ENCODE measurements at places on chromosomes 2 and 18.

- no peak for DNase-seq
Observed at GRCh38 chr2:162929571-162929970, 91.0 kb upstream of the KCNH7 start.

- DNase-seq, result no peak
Observed at GRCh38 chr2:224058048-224058775, 19.1 kb upstream of the SERPINE2 start.

DNA sequence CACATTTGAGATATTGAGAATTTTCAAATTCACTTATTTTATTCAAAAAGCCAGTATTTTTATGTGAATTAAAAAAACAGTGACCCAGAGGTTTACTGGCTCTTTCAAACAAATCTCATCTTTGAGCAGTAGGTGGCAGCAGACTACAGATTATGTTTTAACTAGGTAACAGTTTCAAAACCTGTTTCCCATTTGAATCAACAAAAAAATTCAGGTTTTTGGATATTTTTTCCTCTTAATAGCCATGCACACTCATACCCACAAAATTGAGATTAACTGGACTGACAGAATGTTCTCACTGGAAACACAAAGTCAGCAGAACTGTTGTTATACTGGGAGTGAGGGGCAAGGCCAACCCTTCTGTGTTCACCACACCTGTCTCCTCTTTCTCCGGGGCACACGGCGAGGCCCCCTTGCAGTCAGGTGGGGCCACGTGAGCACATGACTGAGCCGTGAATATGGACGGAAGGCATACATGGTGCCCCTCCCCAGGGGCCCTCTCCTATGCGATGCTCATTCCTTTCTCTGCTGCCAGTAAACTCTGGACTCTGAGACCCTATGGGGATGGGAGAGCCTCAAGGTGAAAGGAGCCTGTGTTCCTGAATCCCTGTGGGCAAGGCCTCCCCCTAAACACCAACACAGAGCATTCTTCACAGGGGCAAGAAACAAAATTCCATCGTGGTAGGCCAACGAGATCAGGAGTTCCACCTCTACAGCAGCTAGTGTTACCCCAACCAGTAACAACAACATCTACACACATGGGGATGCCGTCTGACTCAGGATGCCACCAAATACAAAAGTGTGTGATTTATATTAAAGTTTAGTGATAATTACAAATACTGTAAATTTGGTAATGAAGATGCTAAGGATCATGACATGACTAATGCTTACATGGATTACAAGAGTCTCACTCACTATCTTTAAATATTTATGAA, 80.4 kb downstream of the LPIN2 start:
- DNase-seq, result no peak

DNA sequence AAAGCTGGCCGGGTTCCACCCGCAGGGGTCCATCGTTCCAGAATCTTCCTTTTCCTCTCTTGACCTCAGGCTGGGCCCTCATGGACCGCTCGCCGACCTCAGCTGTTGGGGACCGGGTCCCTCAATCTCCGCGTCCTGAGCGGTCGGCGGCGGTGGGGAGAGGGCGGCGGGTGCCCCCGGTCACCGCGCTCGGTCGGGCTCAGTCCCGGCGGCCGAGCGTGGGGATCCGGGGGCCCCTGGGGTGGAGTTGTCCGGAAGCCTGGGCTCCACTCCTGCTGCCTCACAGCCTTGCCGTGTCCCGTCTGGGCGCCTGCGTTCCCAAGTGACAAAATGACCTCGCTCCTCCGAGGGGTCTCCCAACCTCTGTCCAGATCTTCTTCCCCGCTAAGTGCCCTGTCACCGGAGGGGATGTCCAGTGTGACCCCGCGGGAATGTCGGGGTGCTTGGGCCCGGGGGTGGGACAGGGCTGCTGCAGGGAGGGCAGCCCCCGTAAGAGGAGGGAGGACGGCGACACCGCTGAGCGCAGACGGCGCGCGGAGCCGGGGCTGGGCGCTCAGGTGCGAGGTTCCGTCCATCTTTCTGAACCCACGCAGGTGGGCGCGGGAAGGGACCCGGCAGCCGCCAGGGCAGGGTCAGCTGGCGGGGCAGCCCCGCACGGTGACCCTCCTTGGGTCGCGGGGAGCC, 16.0 kb upstream of the E2F6 start:
- DNase-seq, result no peak

GRCh38 chr2:85834466-85834865, 54.3 kb downstream of the ST3GAL5 start:
- no peak for DNase-seq

- DNase-seq, result no peak
Observed at GRCh38 chr2:9310798-9311197, 104.2 kb downstream of the ASAP2 start.

- peak; percentile 94 for DNase-seq
Observed at GRCh38 chr2:97740590-97741182, 27.3 kb downstream of the ZAP70 start.

GRCh38 chr2:207067473-207067872, 98.3 kb downstream of the KLF7 start:
- DNase-seq, result no peak

DNA sequence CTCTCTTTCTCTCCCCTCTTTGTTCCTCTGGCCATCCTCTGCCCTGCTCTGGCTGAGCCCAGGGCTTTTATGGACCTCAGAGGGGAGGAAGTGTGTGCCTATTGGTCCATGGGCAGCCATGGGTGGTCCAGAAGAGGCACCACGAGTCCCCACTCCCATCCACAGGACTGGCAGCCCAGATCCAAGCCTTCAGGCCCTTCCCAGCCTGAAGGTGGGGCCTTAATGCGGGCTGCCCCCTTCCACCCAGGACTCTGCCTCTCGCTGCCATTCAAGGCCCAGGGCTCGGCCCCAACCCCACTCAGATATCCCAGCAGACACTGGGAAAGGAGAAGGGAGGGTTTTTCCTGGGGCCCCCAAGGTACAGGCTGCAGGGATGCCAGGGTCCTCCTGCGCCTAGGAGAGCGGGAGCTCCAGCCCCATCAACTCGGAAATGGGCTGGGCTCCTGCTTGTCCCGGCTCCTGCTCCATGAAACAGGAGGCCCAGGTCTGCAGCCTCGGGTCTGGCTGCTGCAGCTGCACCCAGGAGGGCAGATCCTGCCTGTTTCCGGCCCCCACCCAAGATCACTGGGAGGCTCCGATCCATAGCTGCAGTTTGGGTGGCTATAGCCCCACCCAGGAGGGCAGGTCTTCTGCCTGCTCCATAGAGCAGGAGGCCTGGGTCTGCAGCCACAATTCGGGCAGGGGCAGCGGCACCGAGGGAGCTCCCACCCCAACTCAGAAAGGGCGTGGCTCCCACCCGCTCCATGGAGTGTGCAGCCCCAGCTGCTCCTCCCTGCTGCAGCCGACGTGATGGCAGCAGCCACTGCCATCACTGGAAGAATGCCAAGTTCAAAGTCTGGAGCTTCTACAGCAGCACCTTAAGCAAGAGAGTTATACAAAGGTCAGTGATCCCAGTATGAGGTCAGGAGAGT, 116.6 kb upstream of the RBBP8 start:
- no peak for DNase-seq

- no peak for DNase-seq
Observed at GRCh38 chr18:36829362-36830157, 633 bp downstream of the KIAA1328 start.

- no peak for DNase-seq
Observed at GRCh38 chr2:160335441-160335840, 135.4 kb upstream of the ITGB6 start.

DNA sequence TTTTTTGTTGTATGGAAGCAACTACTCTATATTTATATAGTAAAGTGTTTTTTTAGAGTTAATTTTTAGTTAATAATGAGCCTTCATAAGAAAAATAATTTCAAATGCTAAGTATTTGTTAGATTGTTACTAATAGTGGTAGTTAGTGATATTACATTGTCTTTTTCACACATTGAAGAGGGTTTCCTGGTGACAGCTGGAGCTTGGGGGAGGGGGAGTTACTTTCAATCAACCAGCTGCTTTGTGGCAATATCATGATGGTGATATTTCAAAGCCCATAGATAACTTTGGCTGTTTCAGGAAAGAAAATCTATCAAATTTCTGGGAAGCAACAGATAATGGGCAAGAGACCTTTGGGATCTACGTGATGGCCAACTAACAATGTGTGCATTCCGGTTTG, 4.1 kb downstream of the RHBDD1 start:
- DNase-seq, result no peak

DNA sequence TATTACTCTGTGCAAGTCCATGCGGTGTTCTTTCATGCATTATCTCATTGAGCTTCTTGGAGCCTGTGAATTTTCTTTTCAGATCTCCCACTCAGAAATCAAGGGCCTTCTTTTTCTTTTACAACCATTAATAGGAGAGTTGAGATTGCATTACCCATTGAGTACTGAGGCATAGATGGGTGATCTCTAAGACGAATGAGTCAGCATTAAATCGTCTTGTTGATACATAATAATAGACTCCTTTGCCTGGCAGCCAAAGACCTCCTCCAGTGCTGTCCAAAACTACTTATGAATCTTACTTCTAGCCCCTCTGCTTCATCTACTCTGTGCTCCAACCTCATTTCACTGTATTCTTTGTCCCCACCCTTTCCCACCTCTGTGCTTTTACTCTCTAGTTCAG, 180.5 kb downstream of the AGPS start:
- no peak for DNase-seq

- DNase-seq, result no peak
Observed at GRCh38 chr18:21452276-21452780, 148.2 kb downstream of the ESCO1 start.

DNA sequence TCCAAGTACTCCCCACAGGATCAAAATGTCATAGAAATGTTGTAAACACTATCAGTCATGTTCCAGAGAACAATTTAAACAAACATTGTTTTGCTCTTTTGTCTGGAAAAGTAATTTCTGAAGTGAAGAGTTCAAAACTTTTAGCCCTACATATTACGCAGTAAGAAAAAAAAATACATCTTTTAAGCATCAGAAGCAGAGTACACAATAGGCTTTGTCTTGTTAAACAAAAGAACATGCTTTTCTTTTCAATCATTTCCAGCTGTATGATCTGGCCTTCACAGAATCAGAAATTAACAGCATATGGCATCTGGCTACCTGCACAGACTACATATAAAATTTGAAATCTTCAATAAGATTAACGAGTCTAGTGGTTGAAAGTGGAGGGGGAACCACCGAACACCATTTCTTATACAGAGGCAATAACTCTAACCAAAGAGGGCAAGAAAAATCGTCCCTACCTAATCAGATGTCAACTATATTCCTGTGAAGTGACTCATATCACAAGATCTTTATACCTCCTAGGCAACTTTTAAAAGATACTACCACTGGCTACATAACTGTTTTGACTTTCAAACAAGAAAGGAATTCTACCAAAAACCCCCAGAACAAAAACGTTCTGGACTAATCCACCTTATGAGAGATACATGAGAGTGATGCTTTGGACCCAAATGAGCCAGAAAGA, 149.3 kb downstream of the EXOC6B start:
- DNase-seq, result no peak

DNA sequence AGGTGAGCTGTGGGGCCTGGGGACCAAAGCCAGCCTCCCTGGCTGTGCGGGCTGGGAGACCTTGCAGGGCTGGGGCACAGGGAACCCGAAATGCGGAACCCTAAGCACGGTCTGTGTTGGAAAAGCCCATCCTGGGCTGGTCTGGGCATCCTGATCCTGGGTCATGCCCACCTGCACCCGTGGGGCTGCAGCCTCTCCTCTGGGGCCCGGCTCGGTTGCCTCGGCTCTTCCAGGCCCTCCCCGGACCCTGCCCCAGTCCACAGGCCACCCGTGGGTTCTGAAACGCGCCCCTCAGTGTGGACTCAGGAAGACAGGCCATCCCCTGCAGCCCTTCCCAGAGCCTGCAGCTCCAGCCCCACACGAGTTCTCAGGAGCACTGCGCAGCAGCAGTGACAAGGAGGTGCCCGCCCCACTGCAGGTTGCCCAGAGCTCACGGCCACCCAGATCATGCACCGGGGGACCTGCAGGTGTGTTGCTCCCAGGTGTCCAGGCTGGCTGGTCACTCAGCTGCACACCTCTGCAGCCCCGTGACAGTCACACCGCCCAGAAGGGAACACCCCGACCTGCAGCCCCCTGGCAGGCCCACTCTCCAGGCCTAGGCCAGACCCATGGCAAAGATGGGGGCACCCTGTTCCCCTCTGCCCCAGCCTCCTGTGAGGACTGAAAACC, 12.2 kb upstream of the NFATC1 start:
- DNase-seq, result no peak

DNA sequence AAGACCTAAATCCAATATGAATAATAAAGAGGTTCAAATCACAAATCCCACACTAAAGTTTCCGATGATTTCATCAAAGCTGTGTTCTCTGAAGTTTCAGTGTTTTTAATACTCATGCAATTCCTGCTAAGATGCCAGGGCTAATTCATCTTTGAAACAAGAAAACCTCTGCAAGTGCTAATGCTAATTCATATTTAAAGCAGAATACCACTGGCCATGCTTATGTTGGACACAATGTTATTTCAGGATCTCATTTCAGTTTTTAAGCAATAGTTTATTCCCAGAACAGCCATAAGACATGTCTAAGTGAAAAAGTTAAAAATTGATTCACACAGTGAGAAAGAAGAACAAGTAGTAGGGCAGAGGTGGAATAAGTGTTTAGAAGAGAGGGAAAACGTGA, 62.8 kb downstream of the GRB14 start:
- DNase-seq, result no peak

- no peak for DNase-seq
Observed at GRCh38 chr2:14927021-14927564, 294.6 kb downstream of the LRATD1 start.

GRCh38 chr2:173806761-173807160, 158.4 kb downstream of the SP3 start:
- no peak for DNase-seq

GRCh38 chr2:67208887-67209500, 188.1 kb upstream of the ETAA1 start:
- no peak for DNase-seq

- DNase-seq, result no peak
Observed at GRCh38 chr2:176380341-176380740, 111.1 kb downstream of the MTX2 start.

DNA sequence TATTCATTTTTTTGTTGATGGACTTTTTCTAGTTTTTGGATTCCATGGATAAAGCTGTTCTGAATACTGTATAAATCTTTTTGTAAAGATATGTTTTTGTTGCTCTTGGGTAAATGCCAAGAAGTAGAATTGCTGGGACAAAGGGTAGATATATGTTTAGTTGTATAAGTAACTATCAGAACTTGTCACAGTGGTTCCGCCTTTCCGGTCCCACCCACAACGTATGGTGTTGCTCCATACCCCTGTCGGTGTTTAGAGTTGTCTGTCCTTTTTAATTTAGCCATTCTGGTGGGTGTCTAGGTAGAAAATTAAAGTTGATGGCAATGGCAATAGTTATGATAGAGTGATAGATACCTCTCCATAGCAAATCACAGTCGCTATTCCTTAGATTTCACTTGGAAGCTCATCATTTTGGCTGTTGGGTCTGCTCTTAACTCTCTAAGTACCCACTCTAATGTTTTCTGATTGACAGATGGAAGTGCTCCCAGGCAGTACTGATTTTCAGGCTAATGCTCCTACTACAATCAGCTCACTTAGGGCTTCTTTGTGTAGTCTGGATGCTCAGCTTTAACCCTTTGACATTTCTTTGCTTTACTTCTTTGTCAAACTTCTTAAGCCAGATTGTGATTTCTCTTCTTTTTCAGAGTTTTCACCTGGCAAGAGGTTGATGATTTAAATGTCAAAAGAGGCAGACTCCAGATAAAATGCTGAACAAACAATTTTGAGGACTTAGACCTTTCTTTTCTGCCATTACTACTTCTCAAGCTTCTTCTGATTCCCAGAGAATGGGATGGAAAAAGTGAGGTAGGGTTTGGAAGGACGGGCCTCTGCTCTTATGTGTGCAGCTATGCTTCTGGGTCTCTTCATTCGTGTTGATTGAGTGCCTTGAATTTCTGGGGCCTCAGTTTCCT, 156.4 kb downstream of the AQP4 start:
- no peak for DNase-seq

- DNase-seq, result no peak
Observed at GRCh38 chr18:64398320-64398719, 249.4 kb upstream of the LINC00305 start.
